ENCODE measurements at places on chromosomes 6 and 20.

GRCh38 chr6:78771586-78771985 is 95.8 kb upstream of the IRAK1BP1 start:
- H3K27ac ChIP-seq = no peak overlapping the region
- H3K36me3 ChIP-seq = no peaks in the 10 kb centered on the region
- H3K4me1 ChIP-seq = no peaks in the 10 kb centered on the region
- no peak for DNase-seq
- no peak overlapping the region for H3K4me3 ChIP-seq

DNA sequence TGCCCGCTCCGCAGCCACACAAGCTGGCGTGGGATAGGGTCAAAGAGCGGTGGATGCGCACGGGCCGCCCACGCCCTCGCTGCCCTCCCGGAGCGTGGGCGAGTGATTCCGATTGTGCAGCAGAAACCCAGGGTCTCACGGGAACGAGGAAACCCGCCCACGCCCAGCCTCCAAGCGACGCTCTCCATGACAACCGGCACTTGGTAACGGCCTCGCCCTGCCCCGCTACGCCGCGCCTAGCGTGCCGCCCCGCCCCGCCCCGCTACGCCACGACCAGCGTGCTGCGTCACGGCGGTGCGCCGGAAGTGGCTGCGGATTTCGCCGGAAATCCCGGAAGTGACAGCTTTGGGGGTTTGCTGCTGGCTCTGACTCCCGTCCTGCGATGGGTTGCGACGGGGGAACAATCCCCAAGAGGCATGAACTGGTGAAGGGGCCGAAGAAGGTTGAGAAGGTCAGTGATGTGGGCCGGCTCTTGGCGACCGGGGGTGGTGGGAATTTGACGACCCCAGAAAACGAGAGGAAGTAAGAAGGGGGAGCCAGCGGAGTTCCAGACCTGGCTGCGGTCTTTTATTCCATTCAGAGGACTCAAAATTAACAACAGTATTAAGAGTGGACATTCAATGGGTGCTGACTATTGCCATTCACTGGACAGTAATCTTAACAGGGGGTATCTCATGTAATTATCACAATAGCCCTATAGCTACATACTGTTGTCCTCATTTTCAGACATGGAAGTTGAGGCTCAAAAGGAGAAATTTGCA is at the start of gene RTF2:
Gene RTF2 (plus strand): TSS at position 312 of the 761 bp plus-strand sequence. CDS start 71 bp downstream, at position 383.
- H3K4me1 ChIP-seq = peaks cover 5% of the 10 kb centered on the region
- peak; percentile 95 for DNase-seq
- H3K27ac ChIP-seq = peak within 1 kb of the TSS; percentile 46
- H3K4me3 ChIP-seq = peak within 1 kb of the TSS; percentile 64
- no peaks in the 10 kb centered on the region for H3K27me3 ChIP-seq

GRCh38 chr6:33343953-33344611 is 26.5 kb upstream of the ZBTB22 start:
- H3K36me3 ChIP-seq = no peaks in the 10 kb centered on the region
- DNase-seq = no peak
- no peaks in the 10 kb centered on the region for H3K27me3 ChIP-seq
- no peaks in the 10 kb centered on the region for H3K4me1 ChIP-seq

DNA sequence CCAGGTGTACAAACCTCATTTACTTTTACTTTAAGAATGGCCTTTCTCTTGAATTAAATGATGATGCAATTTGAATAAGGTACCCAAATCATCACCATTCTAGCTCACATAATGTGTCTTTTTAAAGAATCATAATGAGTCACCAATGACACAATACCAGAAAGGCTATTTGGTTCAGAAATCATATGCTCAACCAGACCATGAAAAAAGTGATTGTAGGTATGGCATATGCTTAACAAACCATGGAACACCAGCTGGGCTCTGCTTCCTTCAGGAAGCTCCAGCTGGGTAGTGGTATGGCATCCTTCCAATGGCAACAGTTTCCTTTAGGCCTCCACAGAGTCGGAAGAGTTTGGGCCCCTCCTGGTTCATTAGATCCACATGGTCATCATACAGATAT is 128.2 kb downstream of the FRK start:
- H3K4me1 ChIP-seq = no peaks in the 10 kb centered on the region
- no peak overlapping the region for H3K4me3 ChIP-seq
- H3K27me3 ChIP-seq = no peaks in the 10 kb centered on the region
- no peak overlapping the region for H3K27ac ChIP-seq

DNA sequence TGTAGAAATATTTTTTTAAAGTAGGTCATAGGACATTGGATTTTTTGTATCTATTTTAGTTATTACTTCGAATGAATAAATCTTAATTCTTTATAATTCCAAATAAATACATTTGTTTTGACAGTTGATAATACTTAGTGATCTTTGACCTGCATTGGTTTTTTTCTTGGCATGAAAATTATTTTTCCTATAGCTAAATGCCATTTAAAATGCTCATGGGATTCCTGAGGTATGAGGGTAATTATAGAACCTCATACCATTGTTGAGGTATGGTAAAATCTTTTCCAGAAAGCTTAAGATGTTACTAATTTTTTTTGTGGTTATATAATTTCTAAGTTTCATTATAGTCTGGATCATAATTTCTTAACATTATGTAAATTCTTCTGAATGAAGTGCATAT is 8.3 kb downstream of the PM20D2 start:
- no peaks in the 10 kb centered on the region for H3K27me3 ChIP-seq
- H3K36me3 ChIP-seq = no peaks in the 10 kb centered on the region
- no peaks in the 10 kb centered on the region for H3K4me1 ChIP-seq
- no peak overlapping the region for H3K4me3 ChIP-seq
- DNase-seq = no peak

- H3K36me3 ChIP-seq = no peaks in the 10 kb centered on the region
- DNase-seq = no peak
- H3K27me3 ChIP-seq = no peaks in the 10 kb centered on the region
- H3K4me1 ChIP-seq = no peaks in the 10 kb centered on the region
- H3K27ac ChIP-seq = no peak overlapping the region
- no peak overlapping the region for H3K4me3 ChIP-seq
Measured at GRCh38 chr6:37306624-37307222, 47.1 kb upstream of the RNF8 start.

- H3K27me3 ChIP-seq = no peaks in the 10 kb centered on the region
- H3K36me3 ChIP-seq = no peaks in the 10 kb centered on the region
- H3K27ac ChIP-seq = no peak overlapping the region
- no peak overlapping the region for H3K4me3 ChIP-seq
- no peaks in the 10 kb centered on the region for H3K4me1 ChIP-seq
Measured at GRCh38 chr6:1696463-1696850, 86.7 kb downstream of the FOXC1 start.

GRCh38 chr6:163489584-163489983 is 75.1 kb downstream of the QKI start:
- H3K27me3 ChIP-seq = no peaks in the 10 kb centered on the region
- H3K27ac ChIP-seq = no peak overlapping the region
- DNase-seq = no peak
- H3K4me1 ChIP-seq = no peaks in the 10 kb centered on the region
- H3K36me3 ChIP-seq = no peaks in the 10 kb centered on the region

- DNase-seq = no peak
- H3K36me3 ChIP-seq = no peaks in the 10 kb centered on the region
- no peak overlapping the region for H3K27ac ChIP-seq
Measured at GRCh38 chr6:24355393-24355792, 2.5 kb downstream of the DCDC2 start.

GRCh38 chr6:33768644-33769120 is 20.2 kb downstream of the LEMD2 start:
- peak; percentile 87 for DNase-seq
- no peak overlapping the region for H3K4me3 ChIP-seq
- no peaks in the 10 kb centered on the region for H3K27me3 ChIP-seq

GRCh38 chr20:5504061-5504739 is 187.4 kb upstream of the PROKR2 start:
- peak overlapping the region; percentile 48 for H3K4me3 ChIP-seq
- H3K27ac ChIP-seq = peak overlapping the region; percentile 41
